ENCODE measurements at places on chromosomes 11 and 22.

DNA sequence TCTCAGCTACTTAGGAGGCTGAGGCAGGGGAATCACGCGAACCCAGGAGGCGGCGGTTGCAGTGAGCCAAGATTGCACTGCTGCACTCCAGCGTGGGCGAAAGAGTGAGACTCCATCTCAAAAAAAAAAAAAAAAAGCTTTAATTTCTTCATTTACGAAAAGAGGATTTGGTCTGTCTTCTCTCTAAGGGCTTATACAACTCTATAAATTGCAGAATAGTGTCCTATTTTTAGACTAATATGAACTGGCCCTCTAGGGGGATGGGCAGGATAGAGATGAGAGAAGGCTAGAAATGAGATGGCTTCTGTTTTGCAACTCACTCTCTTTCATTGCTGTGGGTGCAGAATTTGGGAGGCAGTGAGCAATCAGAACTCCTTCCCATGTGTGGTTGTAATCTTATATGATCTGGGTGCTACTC lies 11.3 kb downstream of the MAML2 start:
- no peak for DNase-seq

- DNase-seq, result no peak
Observed at GRCh38 chr11:128379587-128380580, 207.5 kb downstream of the ETS1 start.

- DNase-seq, result no peak
Observed at GRCh38 chr11:10653946-10654810, 39.4 kb downstream of the IRAG1 start.

GRCh38 chr11:63502252-63502820 lies 3.5 kb upstream of the LGALS12 start:
- no peak for DNase-seq

GRCh38 chr11:63937713-63938478 lies 906 bp upstream of the NAA40 start:
- peak; percentile 72 for DNase-seq

GRCh38 chr11:5250543-5251204 lies 1.0 kb upstream of the HBG1 start:
- no peak for DNase-seq

- DNase-seq, result no peak
Observed at GRCh38 chr11:107263844-107264563, 193.6 kb downstream of the CWF19L2 start.

GRCh38 chr11:129726179-129726578 lies 89.5 kb upstream of the TMEM45B start:
- no peak for DNase-seq

DNA sequence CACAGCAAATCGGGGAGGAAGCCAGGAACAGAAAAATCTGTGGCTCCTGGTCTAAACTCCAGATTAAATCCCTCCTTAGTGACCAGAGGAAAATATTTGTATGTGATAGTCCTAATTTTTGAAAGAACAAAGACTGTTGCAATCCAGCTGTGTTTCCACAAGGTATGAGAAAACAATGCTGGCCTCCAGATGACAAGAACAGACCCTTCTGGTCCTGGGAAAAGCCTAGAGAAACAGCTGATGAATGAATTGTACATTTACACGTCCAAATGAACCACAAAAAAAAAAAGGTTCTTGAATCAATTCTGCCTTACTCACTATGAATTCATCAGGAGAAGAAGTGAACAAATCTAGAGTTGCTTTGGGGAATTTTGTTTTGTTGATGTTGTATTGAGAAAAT lies 63.7 kb downstream of the ETS1 start:
- DNase-seq, result no peak

- no peak for DNase-seq
Observed at GRCh38 chr11:30216534-30216933, 14.3 kb upstream of the FSHB start.

GRCh38 chr22:35328472-35328885 lies 28.8 kb downstream of the TOM1 start:
- no peak for DNase-seq

GRCh38 chr11:115476463-115477286 lies 27.5 kb downstream of the CADM1 start:
- no peak for DNase-seq

GRCh38 chr11:45225961-45226871 lies 59.9 kb downstream of the SYT13 start:
- no peak for DNase-seq

GRCh38 chr22:22840780-22841179 lies 46.8 kb upstream of the IGLL5 start:
- no peak for DNase-seq

- DNase-seq, result no peak
Observed at GRCh38 chr11:28738549-28738948, 630.4 kb downstream of the METTL15 start.

DNA sequence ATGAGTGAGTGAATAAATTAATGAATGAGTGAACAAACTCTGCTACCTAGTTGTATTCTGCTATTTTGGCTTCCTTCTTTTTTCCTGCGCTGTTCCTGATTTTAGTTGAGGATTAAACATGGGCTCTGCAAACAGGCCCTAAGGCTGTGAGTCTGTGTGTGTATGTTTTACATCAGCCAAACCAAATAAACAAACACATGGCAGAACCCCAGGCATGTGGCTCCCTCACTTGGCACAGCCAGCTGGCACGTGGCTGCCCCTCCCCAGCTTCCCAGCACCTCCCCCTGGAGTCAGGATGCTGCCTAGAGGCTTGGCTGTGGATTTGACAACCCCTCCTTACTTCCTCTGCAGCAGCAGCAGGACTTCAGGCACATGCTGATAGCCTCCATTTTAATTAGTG lies 593.2 kb downstream of the INSC start:
- peak; percentile 86 for DNase-seq

DNA sequence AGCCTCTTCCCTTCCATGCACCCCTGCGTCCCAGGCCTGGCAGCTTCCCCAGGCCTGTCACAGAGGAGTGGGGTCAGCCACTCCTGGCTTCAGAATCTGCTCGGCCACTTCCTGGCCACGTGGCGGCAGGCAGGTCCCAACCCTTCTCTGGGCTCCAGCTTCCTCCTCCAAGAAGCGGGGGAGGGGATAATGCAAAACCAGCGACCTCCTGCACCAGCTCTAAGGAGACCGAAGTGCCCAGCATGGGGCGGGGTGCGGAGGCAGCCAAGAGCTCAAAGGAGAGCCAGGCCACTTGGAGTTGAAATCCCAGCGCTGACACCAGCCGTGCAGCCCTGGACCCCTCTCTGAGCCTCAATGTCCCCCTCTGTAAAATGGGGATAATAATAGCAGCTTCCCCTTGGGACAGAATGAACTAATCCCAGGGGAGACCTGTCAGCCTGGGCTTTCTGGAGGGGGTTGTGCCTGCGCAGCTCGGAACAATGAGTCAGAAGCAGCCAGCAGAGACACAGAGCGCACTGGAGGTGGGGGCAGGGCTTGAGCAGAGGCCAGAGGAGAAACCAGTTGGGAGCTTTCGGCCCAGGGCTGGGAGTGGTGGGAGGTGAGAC lies 22.8 kb upstream of the PICK1 start:
- no peak for DNase-seq

DNA sequence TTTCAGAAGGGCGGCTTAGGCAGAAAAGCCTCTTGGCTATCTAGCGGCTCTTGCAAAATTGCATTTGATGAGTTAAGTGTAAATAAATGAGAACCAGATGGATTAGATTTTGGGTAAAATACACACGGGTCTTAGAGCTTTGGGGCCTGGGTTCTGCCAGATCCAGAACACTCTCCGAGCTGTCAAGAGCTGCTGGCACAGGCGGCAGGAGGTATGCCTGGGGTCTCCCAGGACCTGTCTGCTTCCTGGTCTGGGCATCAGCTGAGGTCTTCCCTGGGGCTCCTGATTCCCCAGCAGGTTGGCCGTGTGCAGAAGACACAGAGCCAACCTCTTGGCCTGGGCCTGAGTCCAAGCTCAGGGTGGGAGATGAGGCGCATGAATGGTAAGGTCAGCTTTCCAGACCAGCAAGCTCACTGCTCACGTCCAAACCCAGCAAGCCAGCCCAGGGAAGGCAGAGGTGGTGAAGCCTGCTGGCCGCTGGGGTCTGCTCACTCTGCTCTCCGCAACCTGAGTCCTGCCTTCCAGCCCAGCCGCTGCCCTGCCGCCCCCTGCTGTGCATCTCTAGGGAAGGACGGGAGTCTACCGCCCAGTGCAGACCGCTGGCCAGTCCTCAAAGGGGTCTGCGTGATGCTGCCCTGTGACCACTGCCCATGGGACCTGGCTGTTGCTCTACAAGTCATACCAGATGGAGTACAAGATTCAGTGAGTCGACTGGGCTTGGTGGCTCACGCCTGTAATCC lies 44.9 kb downstream of the SCUBE1 start:
- DNase-seq, result no peak

DNA sequence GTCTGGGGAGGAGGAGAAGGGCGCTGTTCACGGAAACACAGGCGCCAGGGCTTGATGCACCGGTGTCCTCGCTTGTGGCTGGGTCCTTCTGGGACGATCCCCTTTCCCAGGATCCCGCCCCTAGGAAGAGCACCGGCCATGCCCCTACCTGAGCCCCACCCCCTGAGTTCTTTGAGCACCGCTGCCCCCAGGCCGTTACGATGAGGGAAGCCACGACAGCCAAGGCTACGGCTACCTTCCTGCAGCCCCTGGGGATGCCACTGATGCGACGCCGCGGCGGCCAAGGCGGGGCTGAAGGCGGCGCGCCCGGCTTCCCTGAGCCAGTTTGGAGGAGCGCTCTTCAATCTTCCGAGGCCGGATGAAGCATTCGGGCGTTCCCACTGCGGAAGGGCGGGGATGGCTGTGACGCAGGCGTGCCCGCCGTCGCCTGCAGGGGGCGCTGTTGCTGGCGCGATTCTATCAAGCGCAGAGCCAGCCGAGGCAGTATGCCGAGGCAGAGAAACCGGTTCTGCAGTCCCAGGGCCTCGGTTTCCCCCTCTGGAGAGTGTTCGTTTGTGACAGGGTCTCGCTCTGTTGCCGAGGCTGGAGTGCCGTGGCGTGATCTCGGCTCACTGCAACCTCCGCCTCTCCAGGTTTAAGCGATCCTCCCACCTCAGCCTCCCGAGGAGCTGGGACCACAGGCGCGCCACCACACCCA lies 9.7 kb upstream of the NEFH start:
- DNase-seq, result peak; percentile 39

DNA sequence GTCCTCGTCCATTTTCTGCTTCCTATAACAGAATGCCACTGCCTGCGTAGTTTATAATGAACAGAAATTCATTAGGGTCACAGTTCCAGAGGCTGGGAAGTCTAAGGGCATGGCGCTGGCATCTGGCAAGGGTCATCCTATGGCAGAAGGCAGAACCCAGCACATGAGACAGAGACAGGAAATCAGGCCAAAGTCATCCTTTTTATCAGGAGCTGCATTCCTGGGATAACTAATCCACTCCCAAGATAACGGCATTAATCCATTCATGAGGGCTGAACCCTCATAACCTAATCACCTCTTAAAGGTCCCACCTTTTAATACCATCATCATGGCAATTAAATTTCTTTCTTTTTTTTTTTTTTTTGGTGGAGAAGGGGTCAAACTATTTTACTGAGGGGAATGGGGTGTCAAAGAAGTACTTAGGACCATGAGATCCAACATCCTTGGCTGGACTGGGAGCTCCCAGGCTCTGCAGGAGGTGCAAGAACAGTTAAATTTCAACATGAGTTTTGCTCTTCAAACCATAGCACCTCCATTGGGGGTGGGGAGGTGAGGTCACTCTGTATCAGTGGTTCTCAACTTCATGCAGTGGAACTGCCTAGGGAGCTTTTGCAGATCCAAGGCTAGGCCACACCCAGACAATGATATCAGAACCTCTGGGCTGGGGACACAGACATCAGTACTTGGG lies 4.4 kb downstream of the TMEM109 start:
- DNase-seq, result no peak

DNA sequence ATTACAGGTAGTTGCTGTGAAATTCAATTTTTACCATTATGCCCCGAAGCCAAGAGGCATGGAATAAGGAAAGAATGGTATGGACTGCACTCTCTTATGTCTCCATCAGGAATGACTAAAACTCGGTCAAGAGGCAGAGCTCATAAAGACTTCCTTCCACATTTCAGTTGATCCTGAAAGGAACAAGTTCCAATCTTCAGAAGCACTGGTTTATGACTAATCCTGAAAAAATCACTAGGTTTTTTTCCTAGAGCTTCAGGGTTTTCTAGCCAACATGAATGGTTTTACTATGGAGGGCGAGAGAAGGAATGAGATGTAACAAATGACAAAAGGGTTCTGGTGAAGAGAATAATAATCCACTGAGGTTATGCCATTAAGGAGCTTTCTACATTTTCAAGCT lies 832.2 kb downstream of the NTM start:
- DNase-seq, result no peak

DNA sequence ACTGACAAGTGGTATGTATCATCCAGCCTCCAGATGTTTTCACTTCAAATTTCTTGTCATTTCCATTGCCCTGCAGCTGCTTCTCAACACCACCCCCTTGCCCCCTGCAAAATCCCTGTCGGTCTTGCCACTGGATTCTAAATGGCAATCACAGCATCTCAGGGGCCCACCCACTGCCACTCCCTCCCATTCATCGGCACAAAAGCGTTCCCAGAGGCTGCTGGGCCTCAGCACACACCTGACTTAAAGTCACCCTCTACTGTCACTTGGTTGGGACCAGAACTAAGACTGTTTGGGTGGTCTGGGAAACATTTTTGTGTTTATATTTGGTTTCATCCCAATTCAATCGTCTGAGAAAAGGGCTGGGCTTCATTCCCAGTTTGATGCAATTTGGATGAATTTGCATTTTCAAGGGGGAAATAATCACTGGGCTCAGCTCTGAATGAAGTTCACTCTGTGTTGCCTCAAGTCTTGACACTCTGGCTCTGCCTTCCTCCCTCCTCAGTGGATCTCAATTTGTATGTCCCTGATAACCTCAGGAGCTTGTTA lies 27.1 kb downstream of the SYT13 start:
- DNase-seq, result no peak

- DNase-seq, result no peak
Observed at GRCh38 chr11:123443851-123444623, 14.0 kb downstream of the GRAMD1B start.

- DNase-seq, result no peak
Observed at GRCh38 chr11:16002942-16003341, 353.4 kb downstream of the SOX6 start.

DNA sequence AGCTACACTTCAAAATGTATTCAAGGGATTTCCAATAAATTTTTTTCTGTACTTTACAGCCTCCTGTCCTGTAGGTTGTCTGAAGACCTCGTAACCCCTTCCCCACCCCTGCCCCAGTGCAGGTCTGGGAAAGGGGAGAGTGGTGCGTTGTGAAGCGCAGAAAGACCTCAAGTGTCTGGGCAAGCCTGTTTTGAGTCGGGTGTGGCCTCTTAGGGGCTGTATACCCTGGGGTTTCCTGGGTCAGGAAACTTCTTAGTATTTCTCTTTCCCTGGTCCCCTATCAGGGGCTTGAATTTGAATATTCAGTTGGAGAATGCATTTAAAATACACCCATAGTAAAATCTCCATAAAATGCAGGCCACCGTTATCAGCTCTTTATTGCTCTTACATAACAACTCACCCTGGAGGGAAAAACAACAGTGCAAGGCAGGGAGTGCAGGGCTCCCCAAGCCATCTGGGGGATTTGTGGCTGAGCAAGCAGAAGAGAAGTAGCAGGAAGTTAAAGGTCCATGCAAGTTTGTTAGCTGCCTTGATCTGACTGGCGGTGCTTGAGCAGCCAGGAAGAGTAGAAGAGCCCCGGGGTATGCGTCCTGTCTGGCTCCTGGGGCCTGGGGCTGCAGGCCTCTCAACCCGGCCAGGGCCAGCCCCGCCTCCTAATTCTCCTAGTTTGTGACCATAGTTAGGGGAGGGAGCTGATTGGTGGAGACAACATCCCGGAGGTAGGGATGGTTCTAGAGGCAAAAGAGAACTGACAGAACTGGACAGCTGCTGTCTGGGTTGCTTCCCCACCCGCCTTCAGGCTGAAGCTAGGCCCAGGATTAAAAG lies 25.7 kb downstream of the ARHGAP1 start:
- DNase-seq, result no peak
